ENCODE measurements at places on chromosomes 3 and 15.

- no peak for DNase-seq
Measured at GRCh38 chr3:102400142-102400541, 34.7 kb upstream of the ZPLD1 start.

DNA sequence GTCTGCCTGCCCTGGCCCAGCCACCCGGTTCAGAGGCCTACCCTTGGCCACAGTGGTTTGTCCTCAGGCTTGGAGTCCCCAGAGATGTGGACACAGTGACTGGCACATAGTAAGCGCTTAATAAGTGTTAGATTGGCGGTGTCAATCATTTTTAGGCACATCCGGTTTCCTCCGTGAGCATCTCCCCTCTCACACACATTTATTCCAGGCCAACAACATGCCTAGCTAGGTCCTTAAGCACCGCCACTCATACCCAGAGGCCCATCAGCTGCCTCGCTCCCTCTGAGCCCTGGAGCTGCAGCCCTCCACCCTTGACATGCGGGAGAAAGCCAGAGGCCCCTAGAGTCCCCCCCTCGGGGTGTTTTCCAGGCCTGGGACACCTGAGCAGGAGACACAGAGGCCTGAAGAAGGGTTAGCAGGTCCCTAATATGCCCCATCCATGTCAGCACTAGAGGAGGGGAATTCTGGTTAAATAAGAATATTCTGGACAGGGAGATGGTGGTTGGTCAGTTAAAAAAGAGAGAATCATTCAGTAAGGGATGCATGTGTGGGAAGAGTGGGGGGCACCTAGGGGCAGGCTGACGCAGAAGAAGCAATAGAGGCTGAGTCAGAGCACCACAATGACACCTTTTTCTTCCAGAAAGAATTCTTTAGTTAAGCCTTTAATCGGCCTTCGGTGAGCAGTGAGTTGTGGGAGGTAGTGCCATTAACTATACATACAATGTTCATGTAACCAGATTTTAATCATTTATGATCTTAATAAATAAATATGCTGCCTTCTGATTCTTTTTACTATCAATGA lies 22.3 kb downstream of the NR2F2 start:
- DNase-seq: no peak

DNA sequence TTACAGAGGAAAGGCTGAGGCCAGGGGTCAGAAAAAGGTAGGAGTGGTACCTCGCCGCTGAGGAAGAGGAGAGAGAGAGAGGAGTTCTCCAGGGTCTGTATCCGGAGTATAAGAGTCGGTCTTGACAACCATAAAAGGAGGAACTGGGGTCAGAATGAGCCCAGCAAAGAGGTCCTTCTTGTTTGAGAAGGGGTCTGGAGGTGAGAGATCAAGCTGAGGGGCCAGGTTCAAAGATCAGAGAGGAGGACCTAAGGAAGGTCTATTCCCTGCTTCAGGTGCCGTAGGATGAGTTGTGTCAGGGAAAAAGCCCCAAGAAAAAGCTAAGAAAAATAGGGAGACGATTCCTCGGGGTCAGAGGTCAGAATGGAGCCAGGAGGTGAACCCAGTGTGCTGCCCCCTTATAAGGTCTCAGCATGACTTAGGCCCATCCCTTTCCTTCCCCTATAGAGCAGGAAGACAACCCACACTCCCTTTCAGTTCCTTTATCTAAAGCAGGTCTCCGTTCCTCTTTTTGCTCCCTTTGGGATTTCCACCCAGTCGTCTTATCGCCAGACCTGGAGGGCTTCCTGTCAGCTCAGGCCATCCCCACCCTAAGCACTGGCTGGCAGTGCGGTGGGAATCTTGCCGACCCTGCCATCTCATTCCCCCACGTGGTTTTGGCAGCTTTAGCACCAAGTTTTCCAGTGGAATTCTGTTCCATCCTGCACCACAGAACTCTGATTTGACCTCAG lies 651 bp downstream of the MTMR14 start:
- DNase-seq: no peak

GRCh38 chr3:40363674-40364073 lies 23.3 kb upstream of the ENTPD3 start:
- no peak for DNase-seq

GRCh38 chr3:108099244-108099643 lies 8.4 kb upstream of the CD47 start:
- DNase-seq: no peak

DNA sequence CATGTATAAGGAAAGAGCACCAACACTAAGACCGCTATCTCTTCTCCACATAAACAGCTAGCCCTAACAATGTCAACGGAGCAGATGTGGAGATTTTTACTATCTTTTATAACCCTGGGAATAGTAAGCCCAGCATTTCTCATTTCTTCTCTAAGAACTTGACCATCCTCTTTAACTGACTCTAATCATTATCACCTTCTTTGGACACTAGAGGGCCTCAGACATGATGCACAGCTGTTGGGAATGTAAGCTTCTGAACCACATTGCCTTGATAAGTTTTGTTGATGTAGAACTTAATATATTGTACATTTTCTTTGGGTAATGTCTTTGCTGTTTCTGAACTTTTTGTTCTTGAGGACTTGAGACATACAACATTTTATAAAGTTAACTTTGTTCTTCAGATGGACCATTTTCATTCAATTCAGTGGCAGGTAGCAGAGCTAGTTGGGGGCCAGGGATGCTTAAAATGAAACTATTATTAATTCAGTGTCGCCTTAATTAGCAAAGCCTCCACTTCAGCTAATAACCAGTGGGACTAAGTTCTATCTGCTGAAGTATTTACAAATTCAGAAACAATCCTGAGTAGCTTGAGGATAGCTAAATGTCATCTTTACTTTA lies 9.6 kb upstream of the TAGLN3 start:
- no peak for DNase-seq

GRCh38 chr3:179652447-179653095 lies at the start of gene USP13:
Gene USP13, plus strand, starts transcription at chr3:179653040. Its CDS starts 186 bp downstream, at chr3:179653226.
- DNase-seq: peak; percentile 71

- no peak for DNase-seq
Measured at GRCh38 chr3:156687023-156687422, 12.6 kb downstream of the TIPARP start.

DNA sequence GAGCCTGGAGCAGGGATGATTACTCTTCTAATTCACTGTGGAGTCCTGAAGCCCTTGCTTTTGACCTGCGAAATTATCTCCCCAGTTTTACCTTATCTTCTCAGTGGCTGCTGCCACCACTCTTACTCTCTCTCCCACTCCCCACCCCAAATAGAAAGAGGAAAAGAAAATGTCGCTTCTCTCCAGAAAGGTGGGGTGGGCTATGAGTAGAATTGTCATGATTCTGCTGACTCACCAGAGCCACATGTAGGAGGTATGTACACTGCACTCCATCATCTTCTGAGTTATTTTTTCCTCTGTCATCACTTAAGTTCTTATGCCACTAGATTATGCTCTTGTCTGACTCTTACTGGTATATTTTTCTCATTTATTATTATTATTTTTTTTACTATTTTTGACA lies 43.9 kb upstream of the TMEM158 start:
- DNase-seq: no peak

All from stimulated activated CD4-positive, alpha-beta T cell treated with anti-CD3 and anti-CD28 coated beads, Interleukin-15, amount 100 ng/mL, for 24 hours (primary cell).